ENCODE measurements at places on chromosomes 13 and 19.

GRCh38 chr19:33114312-33114711 is 17.6 kb upstream of the WDR88 start:
- no peak for DNase-seq

DNA sequence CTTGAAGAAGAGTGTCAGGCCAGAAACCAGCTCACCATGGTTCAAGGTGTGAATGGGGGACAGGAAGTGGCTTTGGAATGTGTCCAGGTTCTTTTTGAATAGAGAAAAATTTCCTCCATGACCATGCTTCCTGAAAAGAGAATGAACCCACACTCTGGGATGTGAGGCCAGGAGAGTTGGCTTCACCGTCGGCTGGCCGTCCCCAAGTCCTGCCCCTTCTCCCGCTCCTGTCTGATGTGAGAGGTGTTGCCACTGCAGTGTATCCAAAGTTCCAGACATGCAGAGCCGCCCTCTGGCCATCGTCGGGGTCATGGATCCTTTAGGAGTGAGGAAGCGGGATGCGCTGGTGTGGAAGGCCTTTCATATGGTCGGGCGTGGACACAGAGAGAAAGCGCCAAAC is 101.2 kb downstream of the COL4A2 start:
- DNase-seq = no peak

DNA sequence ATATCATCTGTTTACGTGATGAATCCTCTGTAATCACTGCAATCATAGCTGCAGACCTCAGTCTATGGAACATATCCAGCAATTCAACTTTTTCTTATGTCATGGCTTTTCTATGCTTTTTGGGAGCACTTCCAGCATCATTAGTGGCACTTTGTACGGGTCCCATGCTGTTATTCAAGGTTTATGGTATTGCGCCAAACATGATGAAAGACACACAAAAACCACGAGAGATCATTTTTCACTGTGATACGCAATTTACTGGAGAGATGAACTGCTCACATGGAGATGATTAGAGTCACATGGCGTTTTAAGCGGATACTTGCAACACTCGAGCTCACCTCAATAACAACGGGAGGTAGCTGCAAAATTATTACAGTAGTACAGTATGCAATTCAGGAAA is 2101.7 kb upstream of the PCDH20 start:
- no peak for DNase-seq

GRCh38 chr13:34038541-34039068 is 220.7 kb downstream of the RFC3 start:
- no peak for DNase-seq

- no peak for DNase-seq
Observed at GRCh38 chr13:101150998-101151397, 265.3 kb downstream of the NALCN start.

DNA sequence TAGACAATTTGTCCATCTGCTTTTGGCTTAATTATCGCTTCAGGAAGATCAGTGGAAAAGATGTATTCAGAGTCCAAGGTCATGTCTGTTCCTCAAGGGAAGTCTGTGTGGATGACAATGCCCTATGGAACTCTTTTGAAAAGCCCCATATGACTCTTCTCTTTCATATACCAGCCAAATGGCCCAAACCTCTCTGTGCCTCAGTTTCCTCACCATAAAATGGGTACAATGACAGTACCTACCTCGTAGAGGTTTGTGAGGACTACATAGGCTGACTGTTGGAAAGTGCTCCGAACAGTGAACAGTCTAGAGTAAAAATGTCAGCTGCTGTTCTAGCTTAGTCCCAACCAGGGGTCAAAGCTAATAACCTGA is 104.6 kb downstream of the COL4A2 start:
- DNase-seq = no peak

- DNase-seq = no peak
Observed at GRCh38 chr13:32028711-32029110, 2.9 kb upstream of the FRY start.

GRCh38 chr13:29159871-29160270 is 339.7 kb downstream of the MTUS2 start:
- no peak for DNase-seq

DNA sequence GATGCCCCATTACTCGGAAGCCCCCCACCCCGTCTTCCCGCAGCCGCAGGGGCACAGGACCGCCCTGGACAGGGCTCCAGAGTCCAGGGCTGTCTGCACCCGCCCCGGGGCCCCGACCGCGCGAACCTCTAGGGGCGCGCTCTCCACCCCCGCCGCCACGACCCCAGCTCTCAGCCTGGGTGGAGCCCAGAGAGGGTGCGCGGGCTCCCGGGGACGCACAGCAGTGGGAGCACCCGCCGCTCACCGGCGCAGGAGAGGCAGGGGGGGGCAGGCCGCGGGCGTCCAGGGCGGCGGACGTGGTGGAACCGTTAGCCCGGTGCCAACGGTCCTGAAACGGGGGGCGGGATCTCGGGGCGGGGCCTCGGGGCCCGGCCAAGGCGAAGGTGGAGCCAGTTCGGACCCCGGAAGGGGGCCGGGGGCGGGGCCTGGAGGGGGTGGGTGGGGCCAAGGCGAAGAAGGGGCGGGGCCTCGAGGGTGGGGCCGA is at the start of gene ATP8B3:
Gene ATP8B3 (minus strand): TSS at position 335 of the 484 bp plus-strand sequence. CDS start 540 bp downstream, outside the sequence.
- DNase-seq = no peak

GRCh38 chr13:92510416-92510815 is 716.2 kb upstream of the GPC6 start:
- no peak for DNase-seq

DNA sequence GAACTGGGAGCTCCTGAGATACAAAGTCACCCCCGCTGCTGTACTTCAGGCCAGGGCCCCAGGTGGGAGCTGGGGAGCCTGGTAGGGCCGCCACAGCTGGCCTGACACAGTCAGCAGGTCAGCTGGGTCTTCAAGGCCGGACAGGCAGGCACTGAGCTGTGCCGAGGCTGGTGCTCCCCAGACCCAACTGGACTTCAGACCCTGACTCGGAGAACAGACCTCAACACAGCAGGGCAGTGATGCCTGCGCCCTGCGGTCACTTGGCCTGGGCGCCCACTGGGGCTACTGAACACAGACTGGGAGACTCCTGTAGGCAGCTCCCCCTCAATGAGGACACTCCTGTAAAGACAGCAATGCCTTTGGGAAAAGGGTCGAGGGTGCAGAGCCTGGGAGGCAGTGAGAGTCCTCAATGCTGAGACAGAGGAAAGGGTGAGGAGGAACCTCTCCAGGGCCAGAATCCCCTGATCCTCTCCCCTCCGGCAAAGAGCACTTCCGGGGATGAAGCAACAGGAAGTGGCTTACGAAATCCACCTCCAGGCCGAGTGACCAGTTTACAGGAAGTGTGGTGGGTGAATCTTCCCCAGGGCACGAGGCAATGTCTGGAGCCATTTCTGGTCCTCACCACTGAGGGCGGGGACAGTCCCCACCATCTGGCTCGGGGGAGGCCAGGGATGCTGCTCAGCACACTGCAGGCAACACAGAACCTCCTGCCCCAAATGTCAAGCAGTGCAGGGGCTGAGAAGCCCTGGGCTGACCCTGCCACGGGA is 40.8 kb upstream of the ISYNA1 start:
- no peak for DNase-seq

- DNase-seq = no peak
Observed at GRCh38 chr13:47549219-47549752, 451.8 kb downstream of the SUCLA2 start.

DNA sequence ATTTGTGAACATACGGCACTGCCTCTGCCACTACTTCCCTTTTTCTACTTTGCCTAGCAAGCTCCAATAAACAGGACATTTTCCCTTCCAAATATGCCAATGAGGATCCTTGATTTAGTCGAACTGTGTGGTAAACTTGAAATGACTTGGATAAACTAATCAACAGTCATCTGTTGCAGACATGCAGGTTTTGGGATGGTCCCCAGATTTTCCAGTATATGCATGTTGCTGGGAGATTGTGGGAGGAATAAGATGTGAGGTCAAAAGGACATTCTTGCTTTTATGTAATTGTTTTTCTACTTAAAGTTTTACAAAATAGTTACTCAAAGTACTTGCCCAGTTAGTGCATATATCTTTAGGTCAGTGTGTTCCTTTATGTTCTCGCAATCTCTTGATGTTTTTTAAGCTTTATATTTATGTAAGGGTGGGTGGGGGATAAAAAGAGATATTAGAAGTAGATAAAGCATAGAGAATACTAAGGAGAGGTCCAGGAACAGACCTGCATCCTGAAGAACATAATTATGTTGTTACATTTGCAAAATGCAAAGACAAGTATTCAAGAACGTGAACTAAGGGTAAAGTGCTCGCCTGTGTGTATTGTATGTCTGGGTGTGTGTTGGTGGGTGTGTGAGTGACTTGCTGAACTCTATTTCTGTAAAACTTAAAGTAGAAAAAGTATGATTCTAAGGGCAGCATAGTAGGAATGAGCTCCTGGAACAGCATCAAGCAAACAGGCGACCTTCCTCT is 88.4 kb upstream of the OXGR1 start:
- no peak for DNase-seq

DNA sequence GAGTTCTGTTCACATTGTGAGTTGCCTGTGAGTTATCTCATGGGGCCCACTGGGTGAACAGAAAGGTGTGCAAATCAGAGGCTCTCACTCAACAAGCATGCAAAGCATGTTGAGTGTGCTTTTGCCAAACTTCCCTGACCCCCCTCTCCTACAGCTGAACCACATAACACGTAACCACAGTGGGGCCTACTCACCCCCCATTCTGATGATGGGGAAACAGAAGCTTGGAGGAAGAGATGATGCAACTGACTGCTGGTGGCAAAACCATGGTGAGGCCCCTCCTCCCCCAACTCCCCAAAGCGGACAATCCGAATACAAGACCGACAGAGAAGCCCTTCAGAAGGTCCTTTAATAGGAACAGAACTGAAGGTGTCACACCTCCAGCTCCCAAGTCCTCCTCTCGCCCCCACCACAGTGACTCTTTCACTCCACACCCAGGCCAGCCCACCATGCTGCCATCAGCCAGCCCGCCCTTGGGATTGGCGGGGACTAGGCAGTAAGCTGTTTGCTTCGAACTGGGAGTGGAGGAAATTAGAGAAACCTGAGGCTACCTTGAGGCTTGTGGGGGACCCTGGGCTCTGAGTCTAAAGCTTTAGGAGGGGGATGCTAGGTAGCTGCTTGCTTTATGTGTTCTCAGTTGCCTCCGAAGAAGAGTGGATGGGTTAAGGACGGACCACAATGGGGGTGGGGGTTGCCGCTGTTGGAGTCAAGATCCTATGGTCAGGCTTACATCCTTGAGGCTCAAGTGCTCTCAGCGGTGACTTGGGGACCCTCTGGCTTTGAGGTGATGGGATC is 3.8 kb downstream of the ZNF784 start:
- DNase-seq = no peak

GRCh38 chr13:106911020-106911419 is 343.1 kb upstream of the ARGLU1 start:
- no peak for DNase-seq

DNA sequence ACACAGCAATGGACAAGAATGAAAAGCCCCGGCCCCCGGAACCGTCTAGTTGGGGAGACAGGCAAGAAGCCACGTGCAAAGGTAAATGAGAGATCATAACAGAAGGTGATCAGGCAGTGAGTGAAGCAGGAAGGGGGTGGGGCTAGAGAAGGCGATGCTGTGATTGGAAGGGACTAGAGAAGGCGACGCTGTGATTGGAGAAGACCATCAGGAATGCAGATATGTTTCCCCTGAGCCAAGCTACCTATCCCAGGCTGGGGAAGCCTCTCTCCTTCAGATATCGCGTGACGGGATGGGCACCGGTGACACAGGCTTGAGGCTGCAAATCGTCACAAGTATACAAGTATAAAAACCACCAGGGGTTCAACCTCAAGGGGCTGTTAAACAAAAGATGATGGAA is 21.8 kb downstream of the DCAF15 start:
- DNase-seq = peak; percentile 31

GRCh38 chr19:40363069-40363468 is 14.6 kb downstream of the PLD3 start:
- no peak for DNase-seq

GRCh38 chr13:110722971-110723370 is 9.5 kb downstream of the ING1 start:
- DNase-seq = no peak

DNA sequence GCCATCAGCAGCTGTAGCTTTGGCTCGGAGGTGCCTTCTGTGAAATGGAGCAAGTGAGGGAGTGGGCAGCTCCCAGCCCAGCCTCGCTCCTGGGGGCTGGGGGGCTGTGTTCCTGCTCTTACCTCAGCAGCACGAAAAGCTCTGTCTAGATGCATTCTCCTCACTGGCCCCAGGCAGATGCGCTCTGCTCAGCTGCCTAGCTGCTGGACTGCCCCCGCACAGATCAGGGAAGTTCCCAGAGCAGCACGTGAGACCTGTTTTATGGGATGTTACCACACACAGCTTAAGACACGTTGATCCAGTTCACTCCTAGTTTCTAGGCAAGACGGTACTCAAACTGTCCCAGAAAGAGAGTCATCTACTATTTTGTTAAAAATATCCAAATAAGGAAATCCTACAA is 13.6 kb downstream of the LCP1 start:
- peak; percentile 43 for DNase-seq

GRCh38 chr13:77883328-77883727 is 35.3 kb downstream of the EDNRB start:
- DNase-seq = no peak

DNA sequence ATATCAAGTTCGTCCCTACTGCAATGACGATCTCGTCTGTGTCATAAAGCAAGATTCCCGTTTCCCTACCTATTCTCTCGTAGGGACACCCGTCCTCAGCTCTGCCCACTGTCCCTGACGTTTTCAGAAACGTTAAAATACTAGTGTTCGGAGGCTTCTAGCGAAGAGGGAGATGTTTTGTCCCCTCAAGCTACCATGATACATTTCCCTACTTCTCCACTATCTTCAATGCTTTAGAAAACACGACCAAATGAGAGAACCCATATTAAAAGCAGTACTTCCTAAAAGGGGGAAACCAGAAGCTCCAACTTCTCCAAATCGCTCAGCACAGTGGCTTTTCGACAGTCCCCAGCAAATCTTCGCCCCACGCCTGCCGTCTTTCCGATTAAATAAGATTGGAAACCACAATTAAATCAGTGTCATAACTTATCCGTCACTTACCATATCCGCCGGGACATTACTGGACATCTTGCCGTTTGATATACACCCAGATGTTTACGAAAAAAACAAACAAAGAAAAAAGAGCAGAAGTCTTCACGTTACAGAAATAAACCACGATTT is 1.3 kb downstream of the UBL3 start:
- no peak for DNase-seq

GRCh38 chr19:13850910-13851733 is 25.8 kb upstream of the NANOS3 start:
- DNase-seq = no peak

DNA sequence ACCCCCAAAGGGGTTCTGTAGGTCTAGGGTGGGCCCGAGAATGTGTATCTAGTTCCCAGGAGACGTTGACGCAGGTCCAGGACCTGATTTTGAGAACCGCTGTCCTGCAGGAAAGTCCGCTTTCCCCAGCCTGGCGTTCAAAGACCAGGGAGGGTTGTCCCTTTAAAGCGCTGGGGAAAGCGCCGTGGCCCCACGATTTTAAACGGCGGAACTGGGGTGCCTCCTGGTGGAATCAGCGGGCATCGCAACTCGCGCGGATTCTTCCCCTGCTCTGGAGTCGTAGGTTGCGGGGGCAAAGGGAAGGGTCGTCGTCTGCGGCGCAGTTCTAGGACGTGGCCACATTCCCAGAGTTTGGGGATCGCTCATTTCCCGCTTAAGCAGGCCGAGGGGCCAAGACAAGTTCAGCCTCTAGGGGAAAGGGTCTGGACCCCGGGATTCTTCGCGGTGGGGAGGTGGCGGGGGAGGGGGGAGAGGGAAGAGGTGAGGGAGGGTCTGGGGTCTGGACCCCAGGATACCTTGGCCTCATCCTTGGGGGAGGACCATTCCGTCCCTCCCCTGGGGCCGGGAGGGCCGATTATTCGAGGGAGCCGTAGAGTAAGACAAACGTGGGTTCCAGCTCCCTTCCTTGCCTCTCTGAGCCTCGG is 7.7 kb downstream of the PNMA8B start:
- DNase-seq = no peak

All from epithelial cell of prostate (primary cell).